ENCODE measurements at places on chromosomes 5 and 9.

DNA sequence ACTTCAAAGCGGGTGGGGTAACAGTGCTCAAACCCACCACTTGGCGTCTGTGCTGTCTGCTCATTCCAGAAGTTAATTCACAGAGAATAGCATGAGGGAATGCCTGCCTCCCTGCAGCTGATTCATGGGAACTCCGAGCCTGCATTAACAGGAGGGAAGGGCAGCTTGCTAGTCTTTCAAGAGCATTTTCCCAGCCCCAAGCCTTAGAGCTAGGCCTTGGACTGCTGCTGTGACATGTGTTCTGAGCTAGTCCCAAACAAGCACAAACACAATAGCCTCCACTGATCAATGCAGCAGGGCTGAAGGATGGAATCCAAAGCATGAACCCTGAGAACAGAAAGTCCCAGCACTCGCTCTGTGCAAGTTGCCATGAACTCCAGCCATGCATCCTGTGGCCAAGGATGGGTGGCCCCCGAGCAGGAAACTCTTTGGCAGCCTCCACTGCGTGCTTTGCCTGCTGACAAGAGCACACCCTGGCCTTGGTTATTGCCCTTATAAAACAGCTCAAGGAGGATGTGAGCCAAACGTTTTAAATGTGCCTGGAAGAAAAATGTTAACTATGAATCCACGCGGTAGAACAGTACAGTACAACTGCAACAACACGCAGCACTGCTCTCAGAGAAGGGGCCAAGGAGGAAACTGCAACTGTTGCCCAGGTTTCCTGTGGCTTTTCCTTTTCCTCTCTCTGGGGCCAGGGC is 653.1 kb upstream of the KLF4 start:
- DNase-seq: no peak

GRCh38 chr9:75454043-75454442 is 365.7 kb downstream of the OSTF1 start:
- DNase-seq: no peak

DNA sequence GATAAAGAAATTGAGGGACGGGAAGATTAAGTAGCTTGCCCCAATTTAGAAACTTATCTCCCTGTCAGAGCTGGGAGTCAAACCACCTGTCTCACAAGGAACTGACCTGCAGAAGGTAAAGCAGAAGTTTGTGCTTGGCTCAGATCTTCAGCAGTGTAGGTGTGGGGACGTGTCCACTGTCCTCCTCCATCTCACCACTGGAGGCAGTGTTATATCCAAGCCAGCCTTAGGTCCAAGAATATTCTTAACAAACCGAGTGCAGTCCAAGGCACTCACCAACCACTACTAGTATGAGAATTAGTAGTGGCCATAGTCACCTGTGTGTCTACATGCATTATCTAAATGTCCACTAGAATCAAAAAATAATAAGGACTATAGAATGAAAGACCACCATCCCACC is 86.3 kb upstream of the IRX1 start:
- no peak for DNase-seq

DNA sequence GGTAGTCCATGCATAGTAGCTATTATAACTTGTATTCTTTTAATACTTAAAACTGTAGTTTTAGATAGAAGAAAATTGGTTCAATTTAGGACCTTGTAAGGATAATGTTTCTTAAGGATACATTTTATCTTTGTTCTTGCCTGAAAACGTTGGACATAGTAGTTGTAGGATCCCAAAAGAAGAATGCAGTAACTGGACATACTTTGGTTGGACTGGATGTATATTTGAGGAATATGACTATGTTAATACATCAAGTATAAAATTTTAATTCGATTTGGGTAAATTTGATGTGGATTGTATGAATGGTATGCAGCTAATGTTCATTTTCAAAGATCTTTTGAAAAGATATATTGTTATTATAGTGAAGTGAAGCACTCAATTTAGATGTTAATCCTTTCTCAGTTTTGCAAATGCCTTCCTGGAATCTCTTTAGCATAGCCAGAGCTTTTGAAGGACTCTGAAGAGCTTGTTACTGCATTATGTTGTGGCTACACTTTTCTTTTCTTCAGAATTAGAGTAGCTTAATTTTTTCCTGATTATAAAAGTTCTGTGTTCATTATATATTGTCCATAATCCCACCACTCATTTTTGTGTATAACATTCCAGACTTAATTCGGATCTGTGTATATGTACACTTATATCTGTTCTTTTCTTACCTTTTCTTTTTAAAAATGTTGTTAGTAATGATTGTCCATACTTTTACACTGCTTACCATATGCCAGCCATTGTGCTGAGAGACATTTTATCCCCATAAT is 41.2 kb downstream of the LRRTM2 start:
- no peak for DNase-seq

DNA sequence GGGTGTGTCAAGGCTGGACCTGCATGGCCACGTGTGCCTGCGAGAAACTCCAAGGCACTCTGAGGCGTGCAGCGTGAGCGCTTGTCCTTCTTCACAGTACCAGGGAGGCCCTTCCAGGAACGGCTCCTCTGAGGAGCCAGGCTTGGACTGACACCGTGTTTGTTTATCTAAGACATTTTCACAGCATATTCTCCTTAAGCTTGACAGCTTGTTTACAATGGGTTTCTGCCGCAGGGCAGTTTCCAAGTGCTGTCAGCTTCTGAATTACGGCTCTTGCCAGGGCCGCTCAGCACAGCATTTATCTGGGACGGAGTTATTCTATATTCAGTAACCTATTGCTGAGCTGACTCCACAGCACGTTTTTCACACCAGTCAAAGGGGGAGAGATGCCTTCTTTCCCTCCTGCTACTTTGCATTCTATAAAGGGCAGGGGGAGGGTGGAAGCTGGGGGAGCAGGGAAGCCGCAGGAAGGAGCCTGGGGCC is 98.4 kb downstream of the LMNB1 start:
- DNase-seq: no peak

DNA sequence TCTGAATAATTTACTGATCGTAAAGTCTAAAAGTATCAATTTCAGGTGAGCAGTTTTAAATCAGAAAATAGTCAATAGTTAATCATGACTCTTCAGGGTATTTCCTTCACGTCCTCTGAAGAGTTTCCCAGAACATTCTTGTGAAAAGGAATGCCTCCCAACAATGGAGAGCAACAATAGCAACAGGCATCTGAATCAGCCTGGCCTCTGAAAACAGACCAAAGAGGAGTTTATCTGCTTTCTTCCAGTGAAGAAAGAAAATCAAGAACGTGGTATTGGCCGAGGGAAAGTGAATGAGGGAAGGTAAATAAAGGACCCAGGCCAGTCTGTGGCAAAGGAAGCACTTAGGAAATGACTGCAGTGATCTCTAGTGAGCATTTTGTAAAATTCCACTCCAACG is 26.1 kb upstream of the RASGEF1C start:
- no peak for DNase-seq

DNA sequence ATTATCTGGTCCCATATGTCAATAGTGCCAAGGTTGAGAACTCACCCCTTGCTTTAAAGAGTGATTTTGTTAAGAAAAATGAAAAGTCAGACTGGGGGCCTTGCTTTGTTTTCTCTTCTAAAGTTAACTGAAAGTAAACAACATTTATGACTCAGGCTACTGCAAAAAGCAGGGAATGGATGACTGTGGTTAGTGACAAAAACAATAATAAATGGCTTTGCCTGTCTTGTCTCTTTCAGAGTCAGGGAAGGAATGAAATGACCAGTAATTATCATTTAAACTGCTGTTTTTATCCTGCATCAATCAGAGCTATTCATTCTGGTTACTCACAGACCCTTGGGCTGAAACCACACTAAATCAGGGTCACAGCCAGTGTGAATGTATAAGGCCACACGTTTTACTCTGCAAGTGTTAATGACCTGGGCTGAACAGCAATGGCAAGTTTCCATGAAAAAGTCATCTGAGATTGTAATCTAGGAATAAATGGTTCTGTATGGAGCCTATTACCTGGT is 112.2 kb downstream of the ZNF608 start:
- no peak for DNase-seq

GRCh38 chr5:66080664-66081063 is 63.4 kb upstream of the SREK1 start:
- DNase-seq: no peak

DNA sequence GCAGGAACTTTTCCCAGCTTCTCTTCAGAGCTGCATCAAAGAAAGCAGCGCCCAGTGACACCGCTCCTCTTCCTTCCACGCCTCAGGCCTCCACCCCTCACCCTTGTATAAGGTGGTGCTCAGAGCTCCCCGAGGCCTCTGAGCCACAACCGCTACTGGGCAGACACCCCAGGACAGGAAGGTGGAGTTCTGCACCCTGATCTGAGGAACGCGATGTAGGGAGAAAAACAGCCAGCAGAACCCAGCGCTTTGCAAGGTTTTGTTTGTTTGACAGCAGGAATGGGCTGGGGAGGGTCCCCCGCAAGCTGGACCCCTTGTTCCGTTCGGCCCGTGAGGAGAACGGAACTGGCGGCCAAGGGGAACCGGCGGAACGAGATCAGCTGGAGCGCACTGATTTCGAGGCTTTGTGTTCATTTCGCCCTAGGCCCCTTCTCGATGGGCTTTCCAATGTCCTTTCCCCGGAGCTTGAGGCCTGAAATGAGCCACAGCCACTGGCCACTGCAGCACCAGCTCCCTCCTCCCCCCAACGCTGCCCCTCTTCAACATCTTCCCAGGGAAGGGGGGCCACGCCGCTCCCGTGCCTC is 4.1 kb downstream of the EDF1 start:
- no peak for DNase-seq

GRCh38 chr9:4566806-4567205 is 76.5 kb downstream of the SLC1A1 start:
- no peak for DNase-seq

DNA sequence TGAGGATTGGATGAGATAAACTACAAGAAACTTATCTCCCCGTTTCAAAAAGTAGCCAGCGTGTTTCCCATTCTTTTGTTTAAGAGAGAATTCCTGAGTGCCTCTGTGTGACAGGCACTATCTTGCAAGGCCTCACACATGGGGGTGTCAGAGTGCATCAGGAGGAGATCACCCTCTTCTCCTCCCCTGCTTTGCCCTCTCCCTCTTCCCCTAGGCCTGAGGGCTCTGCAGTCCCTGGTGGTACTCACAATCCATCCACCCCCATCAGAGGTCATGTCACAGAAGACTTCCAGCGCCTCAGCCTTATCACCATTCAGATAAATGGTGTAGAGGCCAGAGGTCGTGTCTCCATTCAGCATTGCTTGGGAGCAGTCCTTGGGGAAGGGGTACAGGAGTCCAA is 88.0 kb downstream of the TNC start:
- DNase-seq: no peak

DNA sequence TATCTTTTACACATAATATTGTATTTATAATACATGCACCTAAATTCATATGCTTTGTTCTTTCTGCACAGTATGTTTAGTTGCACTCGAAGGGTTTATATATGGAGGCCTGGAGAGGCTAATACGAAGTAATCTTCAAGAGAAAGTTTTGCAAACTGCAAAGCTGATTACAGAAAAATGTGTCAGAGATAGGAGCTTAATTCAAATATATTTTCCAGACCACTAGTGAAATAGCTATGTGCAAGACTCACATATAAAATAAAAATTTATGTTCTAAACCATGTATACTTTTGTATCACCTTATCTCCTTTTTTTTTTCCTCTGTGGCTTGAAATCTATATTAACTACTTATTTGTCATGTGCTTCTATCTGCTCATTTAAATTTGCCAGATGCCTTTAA is 313.8 kb downstream of the EFNA5 start:
- no peak for DNase-seq

GRCh38 chr5:74031536-74031935 is 405.5 kb downstream of the ARHGEF28 start:
- DNase-seq: no peak

DNA sequence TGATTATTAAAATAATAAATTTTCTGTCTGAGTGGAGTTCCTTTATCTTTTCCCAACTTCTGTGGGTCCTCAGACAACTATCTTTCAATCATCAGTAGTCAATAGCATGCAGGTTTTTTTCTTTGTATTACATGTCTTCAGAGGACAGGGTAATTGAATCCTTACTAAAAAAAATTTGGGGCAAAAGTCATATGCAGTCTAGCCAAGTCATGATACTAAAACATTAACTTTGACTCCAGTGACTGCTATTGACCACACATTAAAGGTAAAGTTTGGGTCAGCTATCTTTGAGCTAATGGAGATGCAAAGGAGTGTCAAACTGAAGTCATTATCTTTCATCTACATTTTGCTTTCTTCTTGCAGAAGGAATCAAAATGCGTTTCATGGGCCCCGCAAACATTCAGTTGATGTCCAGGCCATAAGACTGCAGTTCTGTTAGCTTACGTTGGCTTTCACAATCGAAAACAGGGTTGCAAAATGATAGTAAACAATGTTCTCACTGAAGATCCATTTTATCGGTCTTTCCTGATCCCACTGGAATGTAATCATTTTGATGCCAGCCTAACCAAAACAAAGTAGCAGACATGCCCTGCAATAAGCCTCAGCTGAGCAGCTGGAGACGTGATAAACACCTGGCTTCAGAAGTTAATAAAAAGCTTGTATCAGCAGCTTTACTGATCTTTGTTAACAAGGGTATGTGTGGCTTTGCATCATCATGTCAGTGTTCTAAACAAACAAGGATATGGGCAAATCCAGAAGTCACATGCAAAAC is 186.1 kb upstream of the PRLR start:
- DNase-seq: no peak

- no peak for DNase-seq
Observed at GRCh38 chr5:170745481-170746071, 37.9 kb upstream of the GABRP start.

- DNase-seq: no peak
Observed at GRCh38 chr5:139847091-139847490, 51.5 kb downstream of the PSD2 start.

DNA sequence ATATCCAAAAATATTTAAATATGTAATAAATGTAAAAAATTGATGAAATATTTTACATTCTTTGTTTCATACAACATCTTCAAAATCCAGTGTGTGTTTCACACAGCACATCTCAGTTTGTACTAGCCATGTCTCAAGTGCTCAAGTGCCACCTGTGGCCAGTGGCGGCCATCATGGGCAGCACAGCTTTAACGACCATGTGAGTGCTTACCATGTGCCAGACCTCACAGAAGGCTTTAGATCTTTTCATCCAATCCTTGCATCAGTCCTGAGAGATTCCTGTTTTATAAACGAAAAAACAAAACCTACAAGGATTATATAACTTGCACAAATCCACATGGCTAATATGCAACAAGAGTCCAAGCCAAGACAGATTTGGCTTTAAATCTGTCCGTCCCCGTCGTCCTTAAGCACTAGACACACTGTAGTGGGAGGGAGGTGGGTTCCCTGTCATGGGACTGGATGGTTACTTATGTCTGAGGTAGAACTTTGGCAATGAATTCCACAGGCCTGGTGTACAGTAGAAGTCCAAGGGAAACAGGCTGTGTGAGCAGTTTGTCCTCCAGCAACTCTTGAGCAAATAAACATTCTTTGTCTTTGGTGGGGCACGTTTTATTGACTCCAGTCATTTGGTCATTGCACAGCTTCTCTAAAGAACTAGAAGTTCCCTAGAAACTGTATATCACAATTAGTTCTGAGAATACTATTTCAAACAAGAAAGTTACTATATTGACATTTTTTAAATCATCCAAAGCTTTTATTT is 25.0 kb upstream of the F2R start:
- DNase-seq: no peak

GRCh38 chr5:84384604-84385575 is at the start of gene EDIL3:
Gene EDIL3 (minus strand): TSS chr5:84384880. CDS start chr5:84384374, 506 bp downstream.
- DNase-seq: no peak

All from GM12892 (cell line).